ENCODE measurements at places on chromosomes 12 and 14.
A peak's percentile ranks its signal among the peaks of the same experiment; 100 is the strongest.

DNA sequence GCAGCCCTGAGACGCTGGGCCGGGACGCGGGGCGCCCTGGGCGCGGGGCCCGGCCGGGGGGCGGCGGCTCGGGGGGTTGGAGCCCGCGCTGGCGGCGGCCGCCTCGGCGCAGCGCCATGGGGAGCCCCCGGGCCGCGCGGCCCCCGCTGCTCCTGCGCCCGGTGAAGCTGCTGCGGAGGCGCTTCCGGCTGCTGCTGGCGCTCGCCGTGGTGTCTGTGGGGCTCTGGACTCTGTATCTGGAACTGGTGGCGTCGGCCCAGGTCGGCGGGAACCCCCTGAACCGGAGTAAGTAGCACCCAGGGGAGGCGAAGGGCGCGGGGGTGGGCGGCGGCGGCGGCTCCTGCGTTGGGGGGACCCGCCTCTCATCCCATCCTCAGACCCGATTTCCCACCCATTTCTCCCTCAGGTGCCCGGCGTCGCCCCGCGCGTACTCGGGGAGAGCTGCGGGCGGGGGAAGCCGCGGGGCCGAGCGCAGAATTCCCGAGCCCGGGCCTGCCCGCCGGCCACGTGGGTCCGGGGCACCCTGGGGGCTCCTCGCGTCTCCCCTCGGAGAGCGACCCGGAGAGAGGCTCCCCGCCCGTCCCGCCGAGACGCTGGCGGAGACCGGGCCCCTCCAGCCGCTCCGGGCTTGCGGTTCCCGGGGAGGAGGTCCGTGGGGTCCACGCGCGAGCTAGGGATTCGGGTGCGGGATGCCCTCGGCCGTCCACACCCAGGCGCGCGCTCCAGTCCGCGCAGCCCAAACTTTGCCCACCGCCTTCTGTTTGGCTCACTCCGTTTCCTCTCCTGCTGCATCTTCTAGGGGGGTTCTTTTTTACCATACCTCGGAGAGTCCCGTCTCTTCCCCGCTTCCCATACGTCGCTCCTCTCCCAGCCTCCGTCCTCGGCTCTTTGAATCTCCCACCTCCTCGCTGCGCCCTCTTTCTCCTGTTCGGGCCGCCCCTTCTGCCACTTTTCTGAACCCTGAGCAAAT is 807 bp downstream of the B4GALNT3 start:
- DNase-seq: peak; percentile 26

GRCh38 chr12:75606956-75607355 is 95.5 kb upstream of the KRR1 start:
- no peak for DNase-seq

- DNase-seq: no peak
Measured at GRCh38 chr14:77189479-77189878, 7.9 kb downstream of the TMEM63C start.

GRCh38 chr14:103500148-103500990 is 22.3 kb downstream of the CKB start:
- DNase-seq: peak; percentile 71

DNA sequence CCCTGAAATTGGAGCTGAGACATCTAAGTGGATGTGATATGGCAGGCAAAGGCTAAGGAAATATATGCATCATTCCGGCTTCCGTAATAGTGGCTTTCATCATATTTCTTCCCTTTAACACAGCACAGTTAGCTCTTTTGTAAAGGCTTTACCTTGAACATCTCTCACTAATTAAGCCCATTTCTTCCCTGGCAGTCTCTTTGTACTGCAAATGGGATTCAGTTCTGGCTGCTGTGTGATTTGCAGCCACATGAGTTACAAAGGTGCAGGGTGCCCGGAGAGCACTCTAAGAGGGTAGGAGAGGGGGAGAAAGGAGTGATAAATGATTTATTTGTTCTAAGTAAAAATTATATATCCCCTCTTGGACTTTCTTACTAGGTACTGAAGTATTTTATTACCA is 232.1 kb upstream of the CCDC196 start:
- DNase-seq: no peak

- DNase-seq: no peak
Measured at GRCh38 chr12:52975820-52976573, 27.1 kb downstream of the KRT18 start.

- DNase-seq: no peak
Measured at GRCh38 chr12:123388951-123389559, 5.1 kb downstream of the KMT5A start.

- no peak for DNase-seq
Measured at GRCh38 chr14:24207104-24207551, 1.6 kb downstream of the TSSK4 start.

GRCh38 chr12:20514598-20514997 is 146.3 kb downstream of the PDE3A start:
- no peak for DNase-seq

- no peak for DNase-seq
Measured at GRCh38 chr14:31881531-31882310, 195.4 kb upstream of the ARHGAP5 start.
